Stimulated activated CD8-positive, alpha-beta memory T cell treated with anti-CD3 and anti-CD28 coated beads, Interleukin-7, amount 100 ng/mL, for 1 hour (primary cell): ENCODE measurements at places on chromosomes 5 and 9.

DNA sequence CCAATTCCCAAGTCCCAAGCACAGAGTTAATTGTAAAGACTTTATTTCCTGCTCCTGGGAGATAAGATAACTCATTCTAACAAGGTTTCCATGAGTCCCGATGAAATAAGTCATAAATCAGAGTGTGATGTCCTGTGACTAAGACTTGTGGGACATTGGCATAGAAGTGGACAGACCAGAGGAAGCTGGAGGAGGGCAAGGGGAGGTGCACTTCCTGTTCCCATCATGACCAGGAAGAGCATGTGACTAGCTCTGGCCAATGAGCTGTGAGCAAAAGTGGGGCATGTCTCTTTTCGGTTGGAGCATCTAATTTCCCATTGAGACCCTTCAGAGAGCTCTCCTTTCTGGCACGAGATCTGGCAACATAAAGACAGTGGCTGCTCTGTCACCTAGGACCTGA is 100.4 kb downstream of the ZNF354C start:
- DNase-seq = no peak

DNA sequence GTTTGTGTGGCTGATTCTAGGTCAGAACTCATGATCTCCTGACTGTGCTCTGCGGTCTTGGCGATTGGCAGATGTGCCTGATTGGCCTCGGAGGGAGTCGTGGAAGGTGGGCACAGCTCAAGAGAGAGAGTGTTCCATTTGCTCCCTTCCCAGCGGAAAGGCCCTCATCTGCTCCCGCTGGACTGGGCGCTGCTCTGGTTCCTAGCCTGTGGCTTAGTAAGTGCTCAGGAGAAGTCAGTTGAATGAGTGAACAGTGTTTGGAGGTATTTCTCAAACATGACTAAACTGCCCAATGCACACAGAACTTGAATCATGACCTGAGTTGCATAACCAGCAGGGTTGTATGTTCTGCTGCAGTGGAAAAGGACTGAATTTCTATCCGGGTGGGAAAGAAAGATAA is 120.2 kb upstream of the PITX1 start:
- DNase-seq = no peak

GRCh38 chr9:129854588-129855110 is 19.4 kb downstream of the USP20 start:
- DNase-seq = no peak

DNA sequence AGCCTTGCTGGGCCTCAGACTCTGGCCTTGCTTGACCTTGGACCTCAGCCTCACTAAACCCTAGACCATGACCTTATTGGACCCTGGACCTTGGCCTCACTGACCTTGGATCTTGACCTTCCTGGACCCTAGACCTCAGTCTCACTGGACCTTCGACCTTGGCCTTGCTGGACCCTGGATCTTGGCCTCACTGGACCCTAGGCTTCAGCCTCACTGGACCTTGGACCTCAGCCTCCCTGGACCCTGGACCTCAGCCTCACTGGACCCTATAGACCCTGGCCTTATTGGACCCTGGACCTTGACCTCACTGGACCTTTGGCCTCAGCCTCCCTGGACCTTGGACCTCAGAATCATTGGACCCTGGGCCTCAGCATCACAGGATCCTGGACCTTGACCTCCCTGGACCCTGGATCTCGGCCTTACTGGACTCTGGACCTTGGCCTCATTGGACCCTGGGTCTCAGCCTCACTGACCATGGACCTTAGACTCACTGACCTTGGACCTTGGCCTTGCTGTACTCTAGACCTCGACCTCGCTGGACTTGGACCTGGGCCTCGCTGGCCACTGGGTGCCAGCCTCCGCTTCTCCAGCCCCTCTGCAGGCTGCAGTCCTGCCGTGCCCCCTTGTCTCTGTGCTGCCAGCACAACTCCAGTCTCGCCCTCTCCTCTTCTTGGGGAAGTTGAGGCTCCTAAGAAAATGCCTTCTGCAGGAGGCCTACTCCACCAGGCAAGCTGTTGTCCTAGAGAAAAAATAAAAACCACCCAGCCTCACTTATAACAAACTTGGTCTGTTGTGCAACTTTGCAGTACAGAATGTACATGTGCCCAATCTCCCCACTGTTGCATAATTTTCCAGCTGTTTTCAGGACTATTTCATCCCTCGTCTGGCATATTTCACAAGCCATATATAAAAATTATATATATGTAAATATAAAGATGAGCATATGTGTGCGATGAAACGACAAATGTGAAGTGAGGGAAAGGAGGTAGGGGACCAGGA is 11.0 kb upstream of the ADAMTS2 start:
- no peak for DNase-seq

GRCh38 chr9:78324068-78324650 is 27.2 kb downstream of the PSAT1 start:
- DNase-seq = no peak

GRCh38 chr5:170617533-170618490 is 114.0 kb downstream of the KCNIP1 start:
- no peak for DNase-seq

GRCh38 chr9:85303757-85304134 is 438.0 kb downstream of the AGTPBP1 start:
- DNase-seq = no peak

DNA sequence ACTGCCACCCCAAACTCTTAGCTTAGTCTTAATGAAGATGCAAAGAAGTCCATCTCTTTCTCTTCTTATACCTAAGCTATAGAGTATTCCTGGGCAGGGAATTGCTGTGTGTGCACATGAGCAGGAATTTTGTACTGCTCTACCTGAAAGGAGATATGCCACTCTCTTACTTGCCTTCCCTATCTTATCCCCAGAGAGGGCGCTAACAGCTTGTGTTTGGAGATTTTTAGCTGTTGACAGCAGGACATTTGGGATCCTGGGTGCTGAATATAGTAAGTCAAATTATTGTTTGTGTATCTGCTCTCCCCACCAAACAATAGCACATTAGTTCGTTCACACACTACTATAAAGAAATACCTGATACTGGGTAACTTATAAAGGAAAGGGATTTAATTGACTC is 159.5 kb downstream of the GABRG2 start:
- no peak for DNase-seq

DNA sequence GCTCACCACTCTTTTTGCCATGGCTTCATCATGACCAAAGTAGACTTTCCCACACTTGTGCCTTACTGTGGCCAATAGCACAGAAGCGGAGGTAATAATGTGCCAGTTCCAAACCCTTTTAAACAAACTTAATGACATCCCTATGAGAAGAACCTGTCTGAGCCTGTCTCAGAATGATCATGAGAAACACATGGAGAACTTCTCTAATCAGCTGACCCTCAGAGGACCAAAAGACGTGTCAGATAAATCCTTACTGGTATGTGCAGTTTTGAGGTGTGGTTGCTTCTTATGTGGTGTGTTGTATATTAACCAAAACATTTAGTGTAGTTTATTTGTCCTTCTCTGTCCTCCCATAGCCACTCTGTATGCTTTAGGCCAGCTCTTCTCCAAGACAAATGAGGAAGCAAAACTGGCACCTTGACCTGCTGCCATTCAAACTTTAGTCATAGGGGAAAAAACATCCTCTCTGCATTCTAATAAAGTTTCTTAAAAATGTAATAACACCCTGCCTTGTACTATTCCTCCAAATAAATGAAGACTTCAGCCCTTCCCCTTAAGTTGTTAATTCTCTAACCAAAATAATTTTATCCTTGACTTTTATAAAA is 168.9 kb downstream of the MUSK start:
- DNase-seq = no peak

- DNase-seq = peak; percentile 50
Observed at GRCh38 chr5:95808686-95809413, 13.7 kb downstream of the GLRX start.

DNA sequence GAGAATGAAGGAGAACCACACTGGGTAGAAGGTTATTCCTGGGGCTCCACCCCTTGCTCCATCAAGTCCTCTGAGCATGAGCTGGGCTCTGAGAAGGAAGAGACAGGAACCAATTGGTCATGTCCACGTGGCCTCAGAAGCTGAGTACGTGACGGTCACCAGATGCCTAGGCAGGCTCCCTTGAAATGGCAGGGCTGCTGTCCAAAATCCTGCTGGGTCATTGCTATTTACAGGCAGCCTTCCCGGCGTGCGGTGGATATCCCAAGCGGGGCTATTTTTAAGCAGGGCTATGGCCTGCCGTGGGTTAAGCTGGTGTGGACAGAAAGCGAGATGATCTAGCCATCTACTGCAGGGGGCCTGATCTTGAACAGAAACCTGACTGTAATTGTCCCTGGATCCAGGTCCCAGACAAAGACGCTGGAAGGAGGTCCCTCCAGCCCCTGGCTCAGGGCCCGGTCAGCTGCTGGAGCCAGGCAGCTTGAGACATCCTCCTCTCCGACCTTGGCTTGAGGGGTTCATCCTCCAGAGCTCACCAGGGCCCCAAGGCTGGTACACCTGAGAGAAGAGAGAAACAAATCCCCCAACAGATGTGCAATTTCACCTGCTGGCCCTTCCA is 550 bp upstream of the CKMT2 start:
- no peak for DNase-seq

DNA sequence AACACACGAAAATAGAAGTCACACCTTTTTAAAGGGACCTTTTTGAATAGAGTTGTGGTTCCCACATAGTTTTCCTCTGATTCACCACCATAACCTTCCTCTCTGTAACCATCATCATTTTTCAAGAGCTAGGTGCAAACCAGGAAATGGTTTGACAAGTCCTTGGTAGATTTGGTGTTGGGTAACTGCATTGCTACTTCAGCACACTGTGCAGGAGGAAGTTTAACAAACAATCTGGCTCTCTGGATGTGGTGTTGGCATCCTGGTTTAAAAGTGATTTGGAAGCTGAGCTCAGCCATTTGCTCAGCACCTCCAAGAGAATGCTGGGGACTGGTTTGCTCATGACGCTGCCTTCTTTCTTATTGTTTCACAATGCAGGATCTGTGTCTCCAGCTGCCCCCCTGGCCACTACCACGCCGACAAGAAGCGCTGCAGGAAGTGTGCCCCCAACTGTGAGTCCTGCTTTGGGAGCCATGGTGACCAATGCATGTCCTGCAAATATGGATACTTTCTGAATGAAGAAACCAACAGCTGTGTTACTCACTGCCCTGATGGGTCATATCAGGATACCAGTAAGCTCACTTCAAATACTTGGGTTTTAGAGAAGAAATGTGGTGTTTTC is 213.1 kb downstream of the RFK start:
- no peak for DNase-seq

DNA sequence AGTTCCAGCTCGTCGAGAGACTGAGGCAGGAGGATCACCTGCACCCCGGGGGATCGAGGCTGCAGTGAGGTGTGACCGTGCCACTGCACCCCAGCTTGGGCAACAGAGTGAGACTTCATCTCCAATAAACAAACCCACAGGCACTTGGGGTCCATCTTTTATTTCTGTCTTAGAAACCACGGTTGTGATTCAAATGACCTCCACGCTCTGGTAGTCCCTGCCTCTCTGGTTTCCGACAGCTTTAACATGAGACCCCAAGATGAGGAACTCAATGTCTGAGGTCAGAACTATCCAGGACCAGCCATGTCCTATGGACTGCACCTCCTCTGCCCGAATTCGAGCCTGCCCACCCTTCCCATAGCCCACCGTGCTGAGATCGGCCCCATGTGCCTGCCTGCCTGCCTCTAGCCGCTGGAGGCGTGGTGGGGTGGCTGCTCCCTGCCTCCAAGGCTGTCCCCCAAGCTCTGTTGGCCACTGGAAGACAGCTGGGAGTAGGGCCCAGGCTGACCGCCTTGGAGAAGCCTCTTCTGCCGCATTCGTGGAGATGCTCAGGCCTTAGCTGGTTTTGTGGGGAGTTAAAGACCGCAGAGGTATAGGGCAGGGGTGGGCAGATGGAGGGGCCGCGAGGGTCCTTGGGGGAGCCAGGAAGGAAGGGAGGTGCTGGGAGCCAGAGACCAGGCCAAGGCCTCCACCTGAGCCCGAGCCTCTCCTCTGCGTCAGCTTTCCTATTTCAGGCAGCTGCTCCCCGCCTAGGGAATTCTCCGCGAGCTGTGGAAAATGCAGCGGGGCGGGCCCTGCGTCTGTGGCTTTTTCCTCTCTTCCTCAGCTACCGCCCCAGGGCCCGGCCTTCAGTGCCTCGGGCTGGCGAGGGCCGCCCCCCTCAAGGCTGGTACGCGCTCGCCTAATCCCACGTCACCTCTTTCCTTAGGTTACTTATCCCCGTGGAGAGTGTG is 6.9 kb upstream of the WDR5 start:
- DNase-seq = no peak

- no peak for DNase-seq
Observed at GRCh38 chr9:97109194-97109811, 70.4 kb upstream of the CTSV start.

- no peak for DNase-seq
Observed at GRCh38 chr5:80177236-80177635, 78.6 kb downstream of the SERINC5 start.

DNA sequence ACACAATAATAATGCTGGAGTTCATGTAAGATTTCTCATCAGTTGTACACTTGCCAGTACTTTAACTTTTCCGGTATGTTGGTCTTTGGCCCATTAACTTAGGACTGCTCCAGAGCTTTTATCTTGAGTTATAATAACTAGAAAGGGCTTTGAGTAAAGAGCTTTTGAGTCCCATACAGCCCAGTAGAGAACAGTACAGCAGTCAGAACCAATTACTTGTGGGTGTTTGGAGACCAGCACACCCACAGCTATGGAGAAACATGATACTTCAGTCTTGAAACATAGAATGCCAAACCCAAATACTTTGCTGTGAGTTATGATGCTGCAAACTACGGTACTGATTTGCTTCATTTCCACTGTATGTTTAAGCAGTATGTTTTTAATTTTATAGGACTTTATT is 374.3 kb downstream of the CCDC171 start:
- no peak for DNase-seq

- DNase-seq = no peak
Observed at GRCh38 chr5:61918611-61919010, 387.4 kb upstream of the KIF2A start.

DNA sequence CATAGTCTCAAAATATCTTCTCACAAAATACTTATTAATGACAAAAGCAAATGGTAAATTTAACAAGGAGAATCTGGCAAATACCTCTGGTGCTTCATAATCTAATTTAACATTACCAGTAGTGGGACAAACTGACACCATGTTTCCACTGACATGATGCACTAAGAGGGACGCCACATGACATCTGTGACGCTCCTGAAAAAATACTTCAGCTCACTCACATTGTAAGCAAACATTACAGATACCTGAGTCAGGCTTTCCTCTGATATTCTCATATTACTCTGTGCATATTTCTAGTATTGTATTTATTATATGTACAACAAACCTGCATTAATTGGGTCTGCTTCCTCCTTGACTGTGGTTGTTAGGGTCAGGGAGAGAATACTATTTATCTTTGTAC is 56.7 kb upstream of the OSMR start:
- no peak for DNase-seq

GRCh38 chr9:85331626-85332025 is 410.1 kb downstream of the AGTPBP1 start:
- no peak for DNase-seq

GRCh38 chr5:80153586-80154126 is 102.2 kb downstream of the SERINC5 start:
- DNase-seq = no peak
